Motor neuron (in vitro differentiated cells): ENCODE measurements at places on chromosomes 7 and 10.

DNA sequence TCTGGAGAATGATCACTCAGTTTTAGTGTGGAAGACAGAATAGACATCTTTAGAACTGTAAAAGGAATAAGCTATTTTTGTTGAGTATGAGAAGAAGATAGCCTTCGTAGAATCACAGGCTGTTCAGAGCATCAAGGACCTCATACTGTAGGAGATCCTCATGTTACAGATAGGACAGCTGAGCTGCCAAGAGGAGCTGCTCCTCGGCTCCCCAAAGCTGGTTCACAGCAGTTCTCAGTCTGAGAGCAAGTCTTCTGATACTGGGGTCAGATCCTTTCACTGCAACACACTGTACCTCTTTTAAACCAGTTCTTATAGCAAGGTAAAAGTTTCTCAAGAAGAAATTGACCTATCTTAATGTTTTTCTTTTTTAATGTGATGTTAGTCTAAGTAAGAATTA lies 17.1 kb downstream of the CCNY start:
- no peak for ATAC-seq

DNA sequence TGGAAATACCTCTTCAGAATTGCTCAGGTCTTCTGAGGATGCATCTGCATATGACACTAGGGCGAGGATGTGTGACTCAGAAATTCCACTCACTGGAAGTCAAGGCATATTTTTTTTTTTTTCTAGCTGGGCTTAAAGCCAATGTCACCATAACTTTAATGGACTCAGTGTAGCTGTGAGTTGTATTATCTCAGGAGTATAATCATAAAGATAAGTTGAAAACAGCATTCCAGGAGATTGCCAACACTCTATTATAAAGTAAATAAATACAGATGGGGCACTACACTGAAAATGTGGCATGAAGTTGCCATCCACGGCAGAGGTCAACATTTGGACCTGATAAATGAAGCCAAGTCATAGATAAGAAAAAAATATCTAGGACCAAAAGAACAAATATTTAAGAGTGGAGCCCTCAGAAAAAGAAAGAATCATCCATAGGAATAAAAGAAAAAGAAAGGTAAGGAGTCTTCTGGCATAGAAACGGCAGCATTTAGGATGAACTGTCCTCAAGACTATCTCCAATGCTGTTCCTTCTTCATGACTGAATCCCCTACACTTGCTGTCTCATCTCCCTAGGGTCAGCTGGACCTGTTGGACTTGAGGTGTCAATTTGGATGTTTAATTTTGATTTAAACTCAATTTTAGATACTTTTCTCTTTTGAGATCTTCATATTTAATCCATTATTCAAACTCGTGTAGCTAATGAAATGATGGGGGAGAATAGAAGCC lies 72.9 kb upstream of the CAV2 start:
- ATAC-seq: peak; percentile 22

DNA sequence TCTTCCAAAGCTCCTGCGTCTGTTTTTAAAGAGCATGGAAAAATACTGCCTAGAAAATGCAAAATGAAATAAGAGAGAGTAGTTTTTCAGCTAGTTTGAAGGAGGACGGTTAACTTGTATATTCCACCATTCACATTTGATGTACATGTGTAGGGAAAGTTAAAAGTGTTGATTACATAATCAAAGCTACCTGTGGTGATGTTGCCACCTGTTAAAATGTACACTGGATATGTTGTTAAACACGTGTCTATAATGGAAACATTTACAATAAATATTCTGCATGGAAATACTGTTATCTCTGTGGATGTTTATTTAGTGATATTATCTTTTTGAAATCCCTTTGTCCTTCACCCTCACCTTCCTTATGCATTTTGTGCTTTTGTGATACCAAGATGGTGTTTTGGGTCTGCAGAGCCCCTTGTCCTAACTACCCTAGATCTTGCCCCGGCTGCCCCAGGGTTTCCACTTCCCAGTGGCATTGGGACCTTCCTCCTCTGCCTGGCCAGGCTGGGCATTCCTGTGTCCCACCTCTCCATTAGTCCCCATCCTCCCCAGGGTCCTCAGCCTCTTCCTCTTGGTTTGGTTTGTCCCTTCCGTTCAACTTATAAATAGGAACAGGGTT lies 5.2 kb downstream of the IGFBP1 start:
- no peak for ATAC-seq

- ATAC-seq: peak; percentile 17
Measured at GRCh38 chr10:119680650-119681081, 29.5 kb downstream of the BAG3 start.

DNA sequence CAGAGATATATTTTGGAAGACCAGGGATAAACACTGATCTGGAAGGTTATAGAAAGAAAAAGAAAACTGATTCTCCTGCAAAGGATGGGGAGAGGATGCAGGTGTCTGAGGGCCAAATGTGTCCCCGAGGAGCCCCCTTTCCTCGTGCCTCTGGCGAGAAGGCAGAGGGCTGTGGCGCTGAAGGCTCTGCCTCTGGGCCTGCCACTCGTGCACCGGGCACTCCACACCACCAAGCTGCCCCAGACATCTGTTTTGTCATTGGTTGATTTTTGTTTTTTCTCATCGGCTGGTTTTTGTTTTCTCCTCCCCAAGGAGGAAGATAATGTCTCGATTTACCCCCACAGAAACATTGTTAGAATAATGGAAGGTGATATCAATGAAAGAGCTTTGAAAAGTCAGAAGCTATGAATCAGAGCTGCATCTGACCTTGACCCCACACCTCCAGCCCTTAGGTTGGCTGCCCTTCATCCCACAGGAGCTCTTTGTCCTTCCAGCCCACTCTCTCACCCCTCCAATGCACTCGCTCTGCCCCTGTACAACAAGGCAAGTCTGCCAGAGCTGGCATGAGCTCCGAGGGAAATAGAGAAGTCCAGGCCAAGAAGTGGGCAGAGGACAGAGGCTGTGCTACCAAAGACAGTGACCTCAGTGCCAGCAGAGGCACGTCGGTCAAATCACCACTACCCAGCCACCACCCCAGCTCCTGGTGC lies 124.8 kb downstream of the TCERG1L start:
- ATAC-seq: no peak

DNA sequence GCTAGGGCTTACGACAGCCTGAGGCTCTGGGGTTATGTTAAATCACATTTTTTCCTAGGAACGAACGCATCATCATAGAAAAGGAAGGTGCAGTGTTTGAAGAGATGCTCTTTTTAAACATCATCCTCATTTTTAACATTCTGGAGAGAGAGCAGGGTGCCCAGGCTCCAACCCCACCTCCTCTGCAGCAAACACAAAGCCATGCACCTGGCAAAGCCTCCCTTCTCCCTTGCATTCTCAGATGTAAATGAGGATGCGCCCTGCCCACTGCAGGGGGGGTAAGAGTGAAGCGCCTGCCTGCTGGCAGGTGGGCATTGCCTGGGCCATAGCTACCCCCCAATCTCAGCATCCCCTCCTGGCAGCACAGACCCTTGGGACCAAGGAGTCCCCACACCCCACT lies 92.4 kb downstream of the PTPRN2 start:
- no peak for ATAC-seq

DNA sequence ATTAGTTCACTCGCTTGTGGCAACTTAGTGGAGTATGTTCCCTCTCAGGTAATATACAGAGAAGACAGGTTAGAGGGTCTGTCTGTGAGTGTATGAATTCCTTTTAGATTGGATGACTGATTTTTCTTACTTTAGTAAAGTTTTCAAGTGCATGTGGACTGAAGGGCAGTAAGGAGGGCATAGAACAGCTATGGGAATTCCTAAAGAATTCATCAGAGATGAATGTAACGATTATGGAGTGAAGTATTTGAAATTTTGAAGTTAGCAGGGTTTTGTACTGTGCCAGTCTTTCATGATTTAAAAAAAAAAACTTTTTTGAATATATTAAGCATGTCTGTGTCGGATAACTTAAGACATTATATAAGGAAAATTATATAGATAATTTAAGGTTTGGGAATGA lies 15.5 kb downstream of the MAPK8 start:
- ATAC-seq: no peak

GRCh38 chr10:27720529-27720928 lies 25.1 kb downstream of the MKX start:
- no peak for ATAC-seq

GRCh38 chr10:92697663-92698511 lies 8.1 kb downstream of the HHEX start:
- no peak for ATAC-seq

DNA sequence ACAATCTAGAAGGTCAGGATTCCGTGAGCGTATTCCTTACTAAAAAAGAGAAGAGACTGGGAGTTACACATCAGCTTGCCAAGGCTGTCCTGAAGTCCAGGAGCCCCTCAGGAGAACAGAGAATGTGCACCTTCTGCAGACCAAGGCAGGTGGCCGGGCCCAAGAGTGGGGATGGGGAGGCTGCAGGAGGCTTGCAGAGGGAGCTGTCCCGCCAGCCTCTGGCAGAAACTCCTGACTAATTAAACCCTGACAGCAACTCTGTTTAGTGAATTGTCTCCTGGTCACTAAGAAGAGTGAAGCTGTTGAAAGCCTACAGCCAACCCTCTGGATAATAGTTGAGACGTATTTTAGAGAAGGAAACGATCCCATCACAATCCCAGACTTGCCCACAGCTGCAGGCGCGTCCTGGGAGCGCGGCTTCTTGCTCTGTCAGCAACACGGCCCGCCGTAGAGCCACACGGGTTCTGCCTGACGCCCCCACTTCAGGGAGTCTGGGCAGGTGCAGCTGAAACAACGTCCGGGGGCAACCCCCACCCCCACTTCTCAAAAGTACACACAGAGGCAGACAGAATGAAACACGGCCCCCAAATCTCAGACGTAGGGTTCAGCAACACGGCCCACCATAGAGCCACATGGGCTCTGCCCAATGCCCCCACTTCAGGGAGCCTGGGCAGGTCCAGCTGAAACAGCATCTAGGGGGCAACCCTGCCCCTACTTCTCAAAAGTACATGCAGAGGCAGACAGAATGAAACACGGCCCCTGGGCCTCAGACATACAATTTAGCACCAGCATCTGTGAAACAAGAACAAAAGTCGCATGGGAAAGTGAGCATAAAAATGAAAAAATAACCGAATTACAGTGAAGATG lies 45.2 kb downstream of the DIP2C start:
- no peak for ATAC-seq

DNA sequence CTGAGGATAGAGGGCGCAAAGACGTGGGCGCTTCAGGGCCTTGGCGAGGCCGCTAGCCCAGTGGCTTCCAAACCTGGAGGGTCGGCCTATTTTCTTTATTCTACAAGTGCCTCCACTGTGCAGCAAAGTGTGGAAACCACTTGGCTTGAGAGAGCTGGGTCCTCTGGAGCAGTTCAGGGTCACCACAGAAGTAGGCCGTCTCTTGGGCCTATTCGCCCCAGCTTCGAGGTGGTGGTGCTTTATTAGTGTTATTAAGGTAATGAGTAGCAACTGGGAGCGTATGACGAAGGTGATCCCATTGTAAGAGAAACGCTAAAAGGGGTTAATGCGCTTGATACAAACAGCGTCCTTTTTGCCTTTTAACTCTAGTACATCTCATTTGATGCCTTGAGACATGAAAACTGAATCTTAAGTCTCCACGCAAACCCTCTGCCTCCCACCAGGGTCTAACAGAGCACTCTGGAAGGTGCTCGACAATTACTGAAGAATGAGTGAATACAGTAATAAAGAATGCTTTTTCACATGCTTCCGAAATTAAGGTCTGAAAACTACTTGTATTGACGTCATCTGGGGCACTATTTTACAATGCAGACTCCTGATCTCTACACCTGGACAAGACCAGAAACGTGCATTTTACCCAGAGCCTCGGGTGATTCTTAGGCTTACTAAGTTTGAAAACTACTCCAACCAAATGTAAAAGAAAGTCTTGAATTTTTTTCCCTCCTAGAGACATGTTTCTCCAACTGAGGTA lies 647 bp upstream of the GSAP start:
- no peak for ATAC-seq

- ATAC-seq: no peak
Measured at GRCh38 chr10:88386821-88387773, 196.0 kb downstream of the RNLS start.

- ATAC-seq: no peak
Measured at GRCh38 chr7:154503962-154504550, 451.9 kb downstream of the DPP6 start.

DNA sequence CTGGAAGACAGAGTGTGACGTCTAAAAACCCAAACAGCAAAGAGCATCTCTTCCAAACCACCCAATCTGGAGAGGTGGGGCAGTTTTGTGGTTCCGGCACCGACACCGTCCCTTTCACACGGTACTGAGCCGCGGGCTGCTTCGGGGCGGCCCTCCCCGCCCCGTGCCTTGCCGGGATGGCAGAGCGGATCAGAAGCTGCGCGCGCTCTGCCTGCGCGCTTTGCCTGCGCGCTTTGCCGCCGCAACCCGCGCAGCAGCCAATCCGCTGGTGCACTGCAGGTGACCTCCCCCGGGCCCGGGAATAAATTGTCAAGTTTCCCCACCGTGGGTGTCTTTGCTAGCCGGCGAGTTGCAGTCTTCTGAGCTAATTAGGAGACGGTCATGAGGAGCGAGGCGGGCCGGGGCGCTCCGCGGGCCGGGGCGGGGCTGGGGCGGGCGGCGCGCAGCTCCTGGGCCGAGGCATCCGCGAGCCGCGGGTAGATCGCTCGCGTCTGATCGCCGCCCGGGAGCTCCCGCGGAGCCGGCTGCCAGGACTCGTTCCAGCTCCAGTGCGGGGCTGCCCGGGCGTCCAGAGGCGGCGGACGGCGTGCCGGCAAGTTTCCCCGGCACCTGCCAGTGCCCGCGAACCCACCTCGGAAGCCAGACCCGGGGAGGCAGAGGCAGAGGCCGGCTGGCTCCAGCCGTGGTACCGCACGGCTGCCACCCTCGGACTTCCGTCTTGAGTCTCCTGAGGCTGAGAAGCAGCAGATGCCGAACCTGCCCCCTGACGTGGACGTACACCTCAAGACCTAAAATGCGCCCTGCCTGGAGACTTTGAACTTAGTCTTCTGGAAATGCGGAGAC lies 536.0 kb upstream of the GALNT17 start:
- peak; percentile 15 for ATAC-seq

DNA sequence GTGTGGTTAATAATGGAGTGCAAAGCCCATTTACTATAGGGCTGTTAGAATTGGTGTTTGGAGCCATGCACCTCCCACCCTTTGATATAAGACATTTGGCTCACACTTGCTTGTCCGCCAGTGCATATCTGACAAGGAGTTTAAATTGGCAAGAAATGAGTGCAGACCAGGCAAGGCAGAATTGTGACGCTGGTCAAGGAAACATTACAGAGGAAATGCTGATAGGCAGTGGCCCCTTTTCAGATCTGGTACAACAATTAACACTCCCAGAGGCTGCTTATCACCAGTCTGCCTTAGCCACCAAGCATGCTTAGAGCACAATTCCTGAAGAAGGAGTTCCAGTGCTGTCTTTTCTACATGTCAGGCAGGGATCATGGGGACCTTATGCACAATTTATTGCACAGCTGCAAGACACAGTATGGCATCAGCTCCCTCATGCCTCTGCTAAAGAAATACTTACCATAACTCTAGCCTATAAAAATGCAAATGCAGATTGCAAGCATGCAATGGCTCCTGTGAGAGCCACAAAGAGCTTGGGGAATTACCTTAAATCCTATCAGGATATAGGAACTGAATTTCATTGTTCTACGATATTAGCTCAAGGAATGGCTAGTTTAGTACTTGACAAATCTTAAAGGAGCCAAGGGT lies 35.2 kb downstream of the OR13A1 start:
- peak; percentile 72 for ATAC-seq

- ATAC-seq: no peak
Measured at GRCh38 chr7:40536421-40536820, 401.6 kb downstream of the SUGCT start.
